Mucosa of gallbladder (tissue), 1 donor: ENCODE measurements at places on chromosomes 1 and 21. TPM values are rescaled to one million over a fixed set of nuclear protein-coding genes. Genes with fewer than 3 reads are reported as not detected.

Gene LCE2B
- not detected for total RNA-seq

Gene SAMD11
- 15.0 TPM for total RNA-seq

Gene NRIP1
- 34.4 TPM for total RNA-seq

Gene VCAM1
- total RNA-seq: 9.7 TPM

Gene HES3
- total RNA-seq: not detected

Gene GBP6
- not detected for total RNA-seq

Gene MMEL1
- total RNA-seq: 22.9 TPM

Gene PPIAL4G
- total RNA-seq: 0.09 TPM

Gene LDLRAD1
- total RNA-seq: 1.3 TPM

Gene TSPEAR
- 0.06 TPM for total RNA-seq

Gene SPRR2D
- total RNA-seq: not detected

Gene MPZ
- total RNA-seq: 9.0 TPM

Gene RNU1-1
- 1,358 TPM for total RNA-seq

Gene ATP1A4
- total RNA-seq: 0.43 TPM

Gene DDR2
- 48.3 TPM for total RNA-seq

Gene LYPD8
- not detected for total RNA-seq

Gene S100A2
- 1.4 TPM for total RNA-seq

Gene PTGS2
- total RNA-seq: 10.0 TPM

Gene AADACL4
- not detected for total RNA-seq

Gene LCE1D
- total RNA-seq: not detected

Gene CFAP107
- total RNA-seq: not detected

Gene C1QB
- 190 TPM for total RNA-seq

Gene RPTN
- not detected for total RNA-seq

Gene OR10J1
- not detected for total RNA-seq

Gene AGMAT
- total RNA-seq: 2.8 TPM

Gene F5
- total RNA-seq: 154 TPM

Gene IKBKE
- 11.7 TPM for total RNA-seq

Gene AZIN2
- 6.2 TPM for total RNA-seq

Gene TRNP1
- 296 TPM for total RNA-seq

Gene TMEM54
- 372 TPM for total RNA-seq

Gene CLCA2
- not detected for total RNA-seq

Gene RIMKLA
- 4.4 TPM for total RNA-seq

Gene AK4
- total RNA-seq: 160 TPM

Gene GSTM1
- 0.40 TPM for total RNA-seq

Gene SELP
- 12.6 TPM for total RNA-seq

Gene MXRA8
- 73.1 TPM for total RNA-seq

Gene ANKRD34A
- 3.4 TPM for total RNA-seq

Gene CD101
- 2.8 TPM for total RNA-seq

Gene IFI44
- 22.7 TPM for total RNA-seq

Gene FBXO2
- total RNA-seq: 22.0 TPM

Gene GJC2
- total RNA-seq: 2.8 TPM

Gene CRYAA
- total RNA-seq: not detected

Gene FNDC5
- 8.4 TPM for total RNA-seq

Gene DYNLT5
- total RNA-seq: 0.32 TPM

Gene LCE3C
- total RNA-seq: not detected

Gene GABRD
- 1.2 TPM for total RNA-seq

Gene ABL2
- total RNA-seq: 13.0 TPM

Gene FCAMR
- 0.46 TPM for total RNA-seq

Gene PRAMEF4
- total RNA-seq: not detected

Gene PAQR6
- total RNA-seq: 7.6 TPM

Gene ITLN2
- not detected for total RNA-seq

Gene ESRRG
- 5.4 TPM for total RNA-seq

Gene CDC7
- 1.6 TPM for total RNA-seq

Gene S100A7
- not detected for total RNA-seq

Gene ATAD3C
- total RNA-seq: 7.0 TPM

Gene RAD54L
- 0.81 TPM for total RNA-seq

Gene PLD5
- 0.06 TPM for total RNA-seq

Gene PTGER3
- 28.4 TPM for total RNA-seq

Gene AKR1A1
- total RNA-seq: 175 TPM
